Right lung (tissue), 10 donors: ENCODE measurements at places on chromosomes 7 and 10. TPM values are rescaled to one million over a fixed set of nuclear protein-coding genes. Genes with fewer than 3 reads are reported as not detected.
A peak's percentile ranks its signal among the peaks of the same experiment; 100 is the strongest.

GRCh38 chr10:102491136-102491535, 11.4 kb downstream of the ACTR1A start:
- DNase-seq = no peak

DNA sequence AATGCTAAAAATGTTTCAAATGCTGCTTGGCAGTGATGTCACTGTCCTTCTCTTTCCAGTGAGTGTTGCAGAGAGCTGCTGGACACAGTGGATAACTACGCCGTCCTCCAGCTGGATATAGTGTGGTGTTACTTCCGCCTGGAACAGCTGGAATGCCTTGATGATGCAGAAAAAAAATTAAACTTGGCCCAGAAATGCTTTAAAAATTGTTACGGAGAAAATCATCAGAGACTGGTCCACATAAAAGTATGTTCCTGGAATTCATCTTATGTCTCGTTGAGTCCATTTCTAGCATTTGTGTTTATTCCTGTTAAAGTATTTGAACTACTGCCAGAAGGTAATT, 25.2 kb downstream of the NUB1 start:
- DNase-seq = peak; percentile 90

DNA sequence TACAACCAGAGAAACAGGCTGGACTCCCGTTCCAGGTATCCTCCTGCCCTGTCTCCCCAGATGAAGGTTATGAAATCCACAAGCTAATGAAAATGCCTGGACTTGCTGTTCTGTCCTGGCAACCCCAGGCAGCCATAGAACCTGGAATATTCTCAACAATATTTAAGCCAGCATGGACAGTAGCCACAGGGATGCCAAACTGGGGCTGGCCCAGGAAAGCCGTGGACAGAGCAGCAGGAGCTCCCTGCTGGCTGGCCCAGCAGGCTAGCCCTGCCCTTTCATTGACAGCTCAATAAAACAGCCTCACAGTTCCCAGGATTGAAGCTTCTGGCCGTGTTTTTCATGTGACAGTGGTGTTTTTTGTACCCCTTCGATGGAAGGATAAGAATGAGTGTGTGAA, 230.6 kb downstream of the BMPER start:
- no peak for DNase-seq

DNA sequence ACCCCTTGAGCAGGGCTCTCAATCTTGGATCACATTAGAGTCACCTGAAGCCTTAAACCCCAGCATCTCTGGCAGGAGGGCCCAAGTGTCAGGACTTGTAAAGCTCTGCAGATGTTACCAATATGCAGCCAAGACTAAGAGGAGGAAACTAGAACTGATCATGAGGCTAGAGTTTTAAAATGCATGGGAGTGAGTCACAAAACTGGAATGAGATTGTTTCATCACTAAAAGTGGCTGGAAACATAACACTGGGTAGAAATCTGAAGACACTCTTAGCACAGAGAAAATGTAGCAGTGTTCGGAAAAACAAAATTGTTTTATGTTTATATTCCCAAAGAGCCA, 63.3 kb upstream of the GHITM start:
- DNase-seq = no peak

Gene LLCFC1
- 0.37 TPM for polyA plus RNA-seq

Gene THSD7A
- polyA plus RNA-seq = 9.0 TPM

Gene CYP3A7
- 16.8 TPM for polyA plus RNA-seq

Gene CCDC172
- not detected for polyA plus RNA-seq

GRCh38 chr10:43880160-43880559, 231.5 kb upstream of the ZNF32 start:
- no peak for DNase-seq

- peak; percentile 84 for DNase-seq
Observed at GRCh38 chr10:34116220-34116641, 698.9 kb downstream of the PARD3 start.

Gene DPP6
- 0.48 TPM for polyA plus RNA-seq

DNA sequence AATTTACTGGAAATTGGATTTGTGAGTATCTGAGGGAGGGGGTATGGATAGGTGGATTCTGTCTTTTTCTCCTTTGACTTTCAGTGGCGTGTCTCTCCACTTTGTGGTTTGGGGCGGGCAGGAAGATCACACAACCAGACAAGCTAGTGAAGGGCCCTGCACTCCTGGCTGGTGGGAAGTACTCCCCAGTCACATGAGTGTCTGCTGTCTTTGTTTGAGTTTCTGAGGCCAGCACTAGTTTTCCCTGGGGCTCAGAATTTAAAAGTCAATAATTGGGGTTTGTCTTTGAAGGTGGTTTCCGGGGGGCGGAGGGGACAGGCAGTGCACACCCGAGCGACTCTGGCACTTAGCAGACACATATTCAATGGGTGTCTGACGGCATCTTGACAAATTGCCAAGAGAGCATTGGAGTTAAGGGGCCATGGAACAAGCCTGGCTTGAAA, 120.1 kb downstream of the WDFY4 start:
- peak; percentile 67 for DNase-seq

Gene HOXA9
- 0.26 TPM for polyA plus RNA-seq

DNA sequence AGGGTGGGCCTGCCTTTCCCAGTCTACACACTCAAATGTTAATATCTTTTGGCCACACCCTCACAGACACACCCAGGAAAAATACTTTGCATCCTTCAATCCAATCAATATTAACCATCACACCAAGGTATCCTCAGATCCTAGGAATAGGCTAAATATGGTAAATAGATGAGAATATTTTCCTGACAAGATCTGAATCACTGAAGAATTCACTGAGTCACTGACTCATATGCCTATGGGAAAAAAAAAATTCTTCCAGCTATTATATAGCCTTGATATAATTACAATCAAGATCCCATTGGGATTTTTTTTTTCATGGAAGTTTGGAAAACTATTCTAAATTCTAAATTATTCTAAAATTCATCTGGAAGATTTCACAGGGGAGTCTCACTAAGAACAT, 65.8 kb downstream of the INHBA start:
- no peak for DNase-seq

Gene DNAJB6
- polyA plus RNA-seq = 154 TPM

GRCh38 chr7:41771717-41772116, 68.8 kb upstream of the INHBA start:
- no peak for DNase-seq

Gene CYP3A5
- polyA plus RNA-seq = 15.1 TPM

DNA sequence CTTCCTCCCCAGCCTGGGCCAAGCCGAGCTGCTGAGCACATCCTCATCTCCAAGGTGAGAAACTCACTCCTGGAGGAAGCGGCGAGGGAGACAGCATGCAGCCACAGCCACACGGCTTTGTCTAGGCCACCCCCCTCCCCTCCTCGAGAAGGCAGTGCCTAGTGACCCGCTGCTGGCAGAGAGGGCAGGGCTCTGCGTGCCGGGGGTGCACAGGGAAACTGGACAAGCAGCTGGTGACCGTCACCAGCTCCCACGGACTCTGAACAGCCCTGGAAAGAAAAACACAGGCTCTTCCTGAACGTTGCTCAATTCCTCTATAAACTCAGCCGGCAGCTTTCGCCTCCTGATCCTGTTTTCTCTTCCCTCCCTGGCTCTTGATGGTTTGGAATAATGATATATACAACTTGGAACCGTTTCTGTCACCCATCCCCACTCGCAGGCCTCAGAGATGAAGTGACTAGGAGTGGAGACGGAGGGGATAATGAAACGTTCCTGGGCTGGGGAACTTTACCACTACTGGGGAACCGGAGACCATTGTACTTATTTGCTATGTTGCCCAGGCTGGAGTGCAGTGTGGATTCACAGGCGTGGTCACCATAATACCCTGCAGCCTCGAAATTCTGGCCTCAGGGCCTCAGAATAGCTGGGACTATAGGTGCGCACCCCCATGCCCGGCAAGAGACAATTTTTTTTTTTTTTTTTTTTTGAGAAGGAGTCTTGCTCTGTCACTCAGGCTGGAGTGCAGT, 19.3 kb downstream of the PAPOLB start:
- DNase-seq = peak; percentile 86

DNA sequence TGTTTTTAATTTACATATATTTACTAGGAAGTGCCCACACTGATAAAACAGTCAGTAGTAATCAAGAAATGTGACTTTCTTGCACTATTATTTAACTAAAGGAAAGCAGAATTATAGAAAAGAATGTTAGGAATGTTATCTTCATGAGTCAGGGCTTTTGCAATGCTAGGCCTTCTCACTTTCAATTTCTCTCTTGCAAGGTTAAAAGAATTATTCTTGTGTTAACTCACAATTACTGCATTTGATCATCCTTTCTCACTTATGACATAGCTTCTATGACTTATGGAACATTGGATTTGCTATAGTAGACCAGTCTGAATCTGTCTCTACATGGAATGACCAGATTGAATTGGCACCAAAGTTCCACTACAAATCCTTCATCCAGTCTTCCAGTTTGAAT, 192.4 kb downstream of the SDK1 start:
- DNase-seq = no peak

- DNase-seq = no peak
Observed at GRCh38 chr7:15621468-15621867, 59.7 kb upstream of the AGMO start.

- peak; percentile 66 for DNase-seq
Observed at GRCh38 chr7:86653919-86654659, 10.4 kb downstream of the GRM3 start.

DNA sequence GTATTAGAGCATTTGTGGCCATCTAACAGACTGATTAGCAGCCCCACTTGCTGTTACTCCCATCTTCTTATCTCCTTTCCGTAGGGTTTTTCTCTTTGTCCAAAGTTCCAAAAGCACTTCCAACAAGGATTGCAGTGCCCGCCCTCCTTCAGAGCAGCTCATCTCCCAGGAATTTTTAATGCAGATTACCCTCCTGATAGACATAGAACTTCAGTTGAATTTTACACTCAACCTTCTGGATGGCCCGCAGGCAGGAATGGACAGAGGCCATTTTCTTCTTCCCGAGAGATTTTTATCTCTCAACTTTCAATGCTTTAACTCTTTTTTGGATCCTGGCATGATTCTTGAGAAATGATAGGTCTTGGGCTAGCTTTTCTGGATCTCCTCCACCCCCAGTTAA, 23.3 kb downstream of the PRKG1 start:
- DNase-seq = no peak

DNA sequence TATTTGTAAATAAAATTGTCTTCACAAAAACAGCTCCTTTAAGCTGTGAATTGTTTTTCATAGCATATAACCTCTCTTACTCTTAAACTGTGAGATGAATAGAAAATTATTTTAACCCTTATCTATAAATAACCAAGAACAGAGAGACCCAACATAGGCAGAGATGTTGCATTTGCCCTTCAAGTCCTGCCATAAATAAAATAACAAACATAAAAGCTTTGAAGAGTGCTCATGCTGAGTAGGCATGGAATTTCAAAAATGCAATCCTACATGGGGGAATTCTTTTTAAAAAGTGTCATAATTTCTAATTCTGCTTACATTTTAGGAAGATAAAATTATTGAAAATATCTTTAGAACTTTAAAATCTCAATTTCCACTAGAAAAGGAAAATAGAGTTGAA, 124.1 kb upstream of the FERD3L start:
- no peak for DNase-seq
